ENCODE measurements at places on chromosomes 2 and 18.

DNA sequence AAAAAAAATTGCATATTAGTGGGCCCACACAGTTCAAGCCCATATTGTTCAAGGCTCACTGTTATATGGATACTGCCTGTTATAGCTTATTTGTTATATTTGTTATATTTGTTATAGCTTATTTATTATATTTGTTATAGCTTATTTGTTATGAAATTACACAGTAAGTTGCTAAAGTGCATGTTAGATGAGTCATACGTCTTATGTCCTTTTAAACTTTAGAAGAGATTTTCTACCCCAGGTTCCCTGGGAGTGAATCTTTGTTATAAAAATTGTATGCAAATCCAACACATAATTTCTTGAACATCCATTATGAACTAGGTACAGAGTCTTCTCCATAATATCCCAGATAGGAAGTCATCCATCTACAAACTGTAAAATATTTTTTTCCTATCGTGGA is 22.1 kb downstream of the HTR2B start:
- no peak for DNase-seq

- peak; percentile 60 for DNase-seq
Measured at GRCh38 chr2:66270247-66270646, 164.7 kb upstream of the MEIS1 start.

GRCh38 chr2:46091004-46091403 is 206.2 kb upstream of the EPAS1 start:
- no peak for DNase-seq

GRCh38 chr2:168343586-168343985 is 96.2 kb upstream of the STK39 start:
- no peak for DNase-seq

- DNase-seq = no peak
Measured at GRCh38 chr2:220855296-220855695, 716.8 kb downstream of the EPHA4 start.

DNA sequence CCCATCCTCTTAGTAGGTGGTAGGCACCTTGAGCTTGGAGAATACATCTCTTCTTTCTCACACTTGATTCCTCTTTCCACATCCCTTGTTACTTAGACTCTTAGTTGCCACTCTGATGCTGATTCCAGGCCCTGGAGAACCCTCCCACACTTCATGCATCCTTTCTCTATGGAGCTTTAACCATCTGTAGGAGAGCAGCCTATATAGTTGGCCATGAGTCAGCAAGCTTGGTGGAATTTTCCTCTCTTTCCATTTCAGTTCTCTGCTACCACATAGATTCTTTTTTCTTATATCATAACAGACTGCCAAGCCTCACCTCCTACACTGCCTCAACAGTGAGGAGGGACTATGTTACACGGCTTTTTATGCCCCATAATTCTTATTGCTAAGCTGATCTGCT is 851.6 kb upstream of the CDH2 start:
- no peak for DNase-seq

- DNase-seq = no peak
Measured at GRCh38 chr2:59585655-59586054, 967.8 kb downstream of the BCL11A start.

- no peak for DNase-seq
Measured at GRCh38 chr2:595831-596592, 81.2 kb downstream of the TMEM18 start.

DNA sequence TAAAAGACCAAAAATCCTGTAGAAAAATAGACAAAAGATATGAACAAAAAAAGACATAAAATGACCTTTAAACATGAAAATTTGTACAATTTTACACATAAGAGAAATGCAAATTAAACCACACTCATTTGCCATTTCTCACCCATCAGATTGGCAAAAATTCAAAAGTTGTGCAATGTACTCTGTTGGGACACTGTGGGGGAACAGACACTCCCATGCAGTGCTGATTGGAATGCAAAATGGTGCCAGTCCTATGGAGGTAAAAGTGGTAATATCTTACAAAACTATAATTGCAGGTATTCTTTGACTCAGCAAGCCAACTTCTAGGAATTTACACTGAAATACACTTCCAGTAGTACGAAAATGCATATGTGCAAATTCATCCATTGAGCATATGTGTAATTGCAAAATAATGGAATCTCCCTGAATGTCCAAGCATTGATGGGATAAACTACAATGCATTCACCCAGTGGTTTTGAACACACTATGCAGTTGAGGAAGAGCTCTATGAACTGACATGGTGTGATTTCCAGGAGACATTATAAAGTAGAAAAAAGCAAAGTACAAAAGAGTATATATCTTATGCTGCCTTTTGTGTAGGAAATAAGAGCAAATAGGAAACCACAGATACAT is 201.8 kb upstream of the ZNF521 start:
- no peak for DNase-seq

- no peak for DNase-seq
Measured at GRCh38 chr2:120715353-120715752, 20.3 kb upstream of the GLI2 start.

DNA sequence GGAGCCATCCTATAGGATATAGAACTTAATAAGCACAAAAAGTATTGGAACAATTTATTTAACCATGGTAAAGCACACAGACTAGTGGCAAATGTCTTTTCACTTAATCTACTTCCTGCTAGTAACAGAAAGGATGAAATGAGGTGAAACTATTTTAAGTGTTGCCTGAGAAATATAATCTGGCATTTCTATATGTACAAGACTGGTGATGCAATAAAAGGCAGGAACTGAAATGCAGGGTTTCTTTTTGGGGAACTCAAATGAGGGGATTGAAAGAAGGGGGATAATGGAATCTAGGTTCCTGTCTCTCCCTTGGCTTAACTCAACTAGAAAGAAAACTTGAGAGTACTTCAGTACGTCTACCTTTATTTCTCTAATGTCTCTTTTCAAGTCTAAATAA is 122.3 kb downstream of the MEMO1 start:
- no peak for DNase-seq

GRCh38 chr2:76326636-76327035 is 615.9 kb upstream of the GCFC2 start:
- no peak for DNase-seq

DNA sequence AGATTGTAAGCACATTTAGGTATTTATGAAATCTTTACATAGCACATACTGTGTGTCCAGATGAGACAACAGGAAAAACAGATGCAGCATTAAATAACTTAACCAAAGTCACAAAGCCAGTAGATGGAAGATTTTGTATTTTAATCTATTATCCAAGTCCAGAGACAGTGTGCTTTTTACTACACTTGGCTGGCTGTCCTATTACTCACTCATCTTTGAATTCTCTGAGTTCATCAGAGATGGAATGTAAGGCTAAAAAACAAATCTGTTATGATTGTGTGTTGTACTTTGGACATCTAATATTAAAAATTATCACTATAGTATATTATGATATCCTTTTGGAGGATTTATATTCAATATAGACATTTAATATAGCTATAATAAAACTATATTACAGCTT is 1189.4 kb downstream of the DSC3 start:
- no peak for DNase-seq

GRCh38 chr2:130390460-130391057 is 34.7 kb downstream of the PTPN18 start:
- no peak for DNase-seq

DNA sequence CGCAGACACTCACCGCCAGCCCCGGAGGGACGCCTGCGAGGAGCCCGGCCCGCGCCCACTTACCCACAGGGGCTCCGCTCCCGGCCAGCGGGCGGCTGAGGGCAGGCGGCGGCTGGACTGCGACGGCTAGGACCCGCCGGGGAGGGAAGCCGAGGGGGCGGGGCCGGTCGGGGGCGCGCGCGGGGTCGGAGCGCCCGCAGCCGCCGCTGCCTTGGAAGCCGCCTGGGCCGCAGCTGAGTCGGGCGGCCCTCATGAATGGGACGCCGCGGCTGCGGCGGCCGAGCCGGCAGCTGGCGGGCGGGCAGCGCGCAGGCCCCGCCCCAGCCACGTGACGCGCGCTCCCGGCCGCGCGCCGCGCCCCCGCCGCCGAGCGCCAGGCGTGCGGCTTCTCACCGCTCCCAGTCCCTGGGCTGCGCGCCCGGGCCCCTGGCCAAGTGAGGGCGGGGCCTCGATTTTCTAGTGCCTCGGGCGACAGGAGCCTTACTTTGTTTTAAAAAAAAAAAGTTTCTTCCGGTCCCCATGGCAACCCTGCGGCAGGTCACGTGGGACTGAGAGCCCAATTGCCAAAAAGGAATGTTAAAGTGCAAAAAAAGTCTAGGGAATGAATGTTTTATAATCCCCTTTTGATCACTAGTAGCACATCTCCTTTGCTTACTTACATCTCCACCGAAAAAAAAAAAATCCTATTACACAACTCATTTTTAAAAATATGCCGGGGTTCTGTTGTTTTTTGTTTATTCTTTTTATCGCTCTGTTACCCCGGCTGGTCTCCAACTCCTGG is at the start of gene LPIN2:
LPIN2 (minus strand) TSS at position 121 of the 781 bp plus-strand sequence. CDS start 52,304 bp downstream, outside the sequence.
- DNase-seq = peak; percentile 47

DNA sequence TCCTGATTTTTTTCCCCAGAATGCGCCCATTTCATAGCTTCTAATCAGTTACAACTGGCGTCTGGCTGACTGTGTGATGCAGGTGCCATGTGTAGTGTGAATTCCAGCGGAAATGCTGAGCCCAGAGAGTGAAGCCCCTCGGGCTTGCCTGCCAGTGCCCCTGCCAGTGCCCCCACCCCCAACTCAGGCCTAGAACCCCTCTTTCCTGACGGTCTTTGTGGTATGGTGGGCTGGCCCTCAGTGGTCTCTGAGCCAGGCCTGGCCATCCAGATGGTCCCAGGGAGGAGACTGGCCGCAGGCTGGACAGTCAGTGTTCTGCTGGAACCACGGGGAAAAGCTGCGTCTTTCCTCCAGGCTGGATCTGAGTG is 3.1 kb downstream of the RAMP1 start:
- no peak for DNase-seq

DNA sequence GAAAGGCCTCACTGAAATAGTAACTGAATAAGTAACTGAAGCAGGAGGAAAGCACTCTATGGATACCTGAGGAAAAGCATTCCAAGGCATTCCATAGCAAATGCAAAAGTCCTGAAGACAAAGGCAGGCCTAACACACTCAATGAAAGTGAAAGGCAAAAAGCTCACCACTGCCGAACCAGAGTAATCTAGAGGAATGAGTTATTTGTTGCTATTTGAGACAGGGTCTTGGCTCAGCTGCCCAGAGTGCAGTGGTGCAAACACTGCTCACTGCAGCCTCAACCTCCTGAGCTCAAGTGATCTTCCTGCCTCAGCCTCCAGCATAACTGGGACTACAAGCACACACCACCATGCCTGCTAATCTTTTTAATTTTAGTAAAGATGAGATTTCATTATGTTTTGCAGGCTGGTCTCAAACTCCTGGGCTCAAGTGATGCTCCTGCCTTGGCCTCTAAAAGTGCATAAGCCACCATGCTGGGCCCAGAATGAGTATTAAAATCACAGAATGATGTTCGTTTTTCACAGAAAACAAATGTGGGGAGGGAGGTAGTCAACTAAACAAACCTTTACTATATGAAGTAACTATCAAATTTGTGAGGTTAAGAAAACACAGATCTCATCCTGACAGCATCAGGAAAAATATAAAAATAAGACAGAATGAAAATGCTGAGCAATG is 17.9 kb downstream of the PIAS2 start:
- peak; percentile 88 for DNase-seq

DNA sequence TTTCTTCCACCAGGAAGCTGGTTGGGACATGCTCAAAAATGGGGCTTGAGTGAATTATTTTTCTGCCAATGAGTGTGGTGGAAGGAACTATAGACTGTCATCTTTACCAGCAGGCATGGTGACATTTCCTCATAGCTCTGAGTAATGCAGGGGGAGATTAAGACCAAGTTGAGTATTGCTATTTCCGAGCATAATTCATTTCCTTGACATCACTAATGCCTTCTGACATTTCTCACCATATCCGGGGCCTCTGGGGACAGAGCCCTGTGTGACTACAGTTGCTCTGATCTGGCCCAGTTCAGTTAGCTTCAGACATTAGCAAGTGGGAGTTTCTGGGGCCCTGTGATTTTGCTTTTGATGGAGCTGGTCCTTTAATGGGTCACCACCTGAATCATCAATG is 410.4 kb downstream of the MEIS1 start:
- DNase-seq = no peak

DNA sequence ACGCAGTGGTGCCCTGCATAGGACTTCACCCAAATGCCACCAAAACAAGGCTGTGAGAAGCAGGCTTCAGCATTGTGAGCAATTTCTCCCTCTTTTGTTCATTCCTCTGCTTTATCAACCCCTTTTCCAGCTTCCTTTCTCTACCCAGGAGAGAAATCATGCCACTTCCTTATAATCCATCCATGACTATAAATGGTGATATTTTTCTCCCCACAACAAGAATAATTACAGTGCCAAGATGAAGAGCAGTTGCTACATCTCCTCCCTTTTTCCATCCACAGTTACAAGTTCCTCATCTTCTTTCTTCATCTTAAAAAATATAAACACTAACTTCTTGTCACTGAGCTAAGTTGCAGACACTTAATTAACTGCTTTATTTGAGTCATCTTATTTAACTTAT is 167.2 kb downstream of the ANTXR1 start:
- no peak for DNase-seq

DNA sequence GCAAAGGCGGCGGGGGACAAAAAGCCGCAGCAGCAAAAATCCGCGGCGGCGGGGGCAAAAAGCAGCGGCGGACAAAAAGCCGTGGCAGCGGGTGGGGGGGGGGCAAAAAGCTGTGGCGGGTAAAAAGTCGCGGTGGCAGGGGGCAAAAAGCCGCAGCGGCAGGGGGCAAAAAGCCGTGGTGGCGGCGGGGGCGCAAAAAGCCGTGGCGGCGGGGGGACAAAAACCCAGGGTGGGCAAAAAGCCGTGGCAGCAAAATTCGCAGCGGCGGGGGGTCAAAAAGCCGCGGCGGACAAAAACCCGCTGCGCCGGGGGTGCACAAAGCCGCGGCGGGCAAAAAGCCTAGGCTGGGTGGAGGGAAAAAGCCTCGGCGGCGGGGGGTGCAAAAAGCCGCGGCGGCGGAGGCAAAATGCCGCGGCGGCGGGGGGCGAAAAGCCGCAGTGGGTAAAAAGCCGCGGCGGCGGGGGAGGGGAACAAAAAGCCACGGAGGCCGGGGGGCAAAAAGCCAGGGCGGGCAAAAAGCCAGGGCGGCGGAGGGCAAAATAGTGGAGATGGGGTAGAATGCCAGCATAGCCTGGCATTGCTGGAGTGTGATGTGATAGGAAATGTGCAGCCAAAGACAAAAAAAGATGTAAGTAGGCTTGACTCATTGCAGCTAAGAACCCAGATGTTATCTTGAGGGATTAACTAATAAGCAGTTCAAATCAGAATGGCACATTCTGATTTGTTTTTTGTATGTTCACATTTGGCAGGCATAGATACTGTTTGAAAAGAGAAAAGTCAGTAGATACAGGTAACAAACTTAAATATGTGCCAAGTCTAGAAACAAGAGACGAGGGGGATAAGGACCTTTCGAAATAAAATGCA is 1076.3 kb downstream of the RPIA start:
- DNase-seq = no peak

- DNase-seq = no peak
Measured at GRCh38 chr2:39437522-39438296, 624 bp upstream of the MAP4K3 start.

GRCh38 chr2:27902098-27902497 is 11.6 kb downstream of the BABAM2 start:
- no peak for DNase-seq

- DNase-seq = no peak
Measured at GRCh38 chr2:152549423-152549822, 167.8 kb downstream of the PRPF40A start.

Measured in iPS DF 19.7 (cell line).